Dermis microvascular lymphatic vessel endothelial cell (primary cell): ENCODE measurements at places on chromosomes 1 and 21.

GRCh38 chr1:38028105-38028591, 15.6 kb downstream of the UTP11 start:
- DNase-seq = no peak

- no peak for DNase-seq
Measured at GRCh38 chr1:7172804-7173203, 387.6 kb downstream of the CAMTA1 start.

DNA sequence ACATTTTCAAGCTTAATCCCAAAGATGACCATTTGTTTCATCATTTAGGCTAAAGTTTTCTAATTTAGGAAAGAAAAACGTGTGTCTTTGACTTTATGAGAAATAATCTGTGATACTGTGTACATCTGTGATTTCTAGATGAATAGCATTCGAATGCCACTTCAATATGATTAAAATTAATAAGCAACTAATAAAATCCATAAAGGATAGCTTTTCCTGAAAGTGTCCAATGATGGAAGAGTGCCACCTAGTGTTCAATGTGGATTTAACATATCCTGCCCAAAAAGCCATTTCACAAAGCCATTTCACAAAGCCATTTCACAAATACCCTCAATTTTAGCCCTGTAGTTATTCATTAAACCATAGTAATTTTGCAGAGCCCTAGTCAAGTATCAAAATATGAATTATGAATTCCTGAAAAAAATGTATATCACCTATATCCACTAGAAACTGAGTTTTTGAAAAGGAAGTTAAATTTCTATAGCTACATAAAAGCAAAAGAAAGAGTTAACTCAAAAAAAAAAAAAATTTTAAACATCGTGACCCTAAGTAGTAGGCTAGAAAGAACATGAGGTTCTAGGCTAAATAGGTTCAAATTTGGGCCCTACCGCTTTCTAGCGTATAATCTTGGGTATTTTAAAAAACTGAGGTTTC, 19.1 kb downstream of the NME7 start:
- DNase-seq = peak; percentile 62

DNA sequence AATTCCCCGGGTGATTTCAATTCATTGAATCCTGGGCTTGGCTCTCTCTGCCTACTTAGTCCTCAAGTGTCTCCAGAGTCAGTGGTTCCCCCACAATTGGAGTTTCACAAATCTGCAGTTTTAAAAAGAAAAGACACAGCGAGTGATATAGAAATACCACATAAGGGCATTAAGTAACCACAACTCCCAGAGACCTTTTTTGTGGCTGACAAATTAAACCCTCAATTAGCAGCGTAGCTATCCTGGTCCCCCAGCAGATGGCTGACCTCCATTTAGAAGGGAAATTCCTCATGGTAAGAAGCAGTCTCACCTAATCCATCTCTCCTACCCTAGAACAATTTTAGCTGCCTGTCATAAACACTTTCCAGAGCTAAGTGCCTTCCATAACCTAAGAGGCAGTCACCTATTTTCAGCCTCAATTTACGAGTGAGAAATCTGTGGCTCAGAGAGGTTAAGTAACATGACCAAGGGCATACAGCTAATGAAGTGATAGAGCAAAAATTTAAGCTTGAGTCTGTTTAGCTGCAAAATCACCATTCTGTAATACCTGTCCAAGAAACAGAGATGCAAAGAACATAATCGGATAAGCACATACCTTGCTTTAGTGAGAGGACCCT, 56.0 kb upstream of the NBPF3 start:
- DNase-seq = no peak
